ENCODE measurements at places on chromosomes 2 and 18.

DNA sequence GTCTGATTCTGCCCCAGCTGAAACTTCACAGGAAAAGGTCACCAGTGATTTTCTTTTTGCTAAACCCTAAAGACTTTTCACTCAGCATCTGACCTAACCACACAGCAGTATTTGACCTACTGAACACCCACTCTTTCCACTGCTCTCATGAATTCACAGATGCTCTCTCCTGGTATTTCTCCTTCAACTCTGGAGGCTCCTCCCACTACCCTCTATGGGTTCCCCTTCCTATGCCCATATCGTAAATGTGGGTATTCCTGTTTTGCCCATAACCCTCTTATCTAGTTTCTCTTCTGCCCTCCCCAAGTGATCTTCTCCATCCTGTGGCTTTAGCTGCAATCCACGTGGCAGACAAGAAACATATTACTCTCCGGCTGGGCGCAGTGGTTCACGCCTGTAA is 7.6 kb downstream of the PLEKHM3 start:
- DNase-seq: no peak

- DNase-seq: no peak
Measured at GRCh38 chr2:175633227-175633626, 368.8 kb downstream of the LNPK start.

GRCh38 chr18:39795350-39795749 is 2159.7 kb upstream of the PIK3C3 start:
- DNase-seq: no peak

DNA sequence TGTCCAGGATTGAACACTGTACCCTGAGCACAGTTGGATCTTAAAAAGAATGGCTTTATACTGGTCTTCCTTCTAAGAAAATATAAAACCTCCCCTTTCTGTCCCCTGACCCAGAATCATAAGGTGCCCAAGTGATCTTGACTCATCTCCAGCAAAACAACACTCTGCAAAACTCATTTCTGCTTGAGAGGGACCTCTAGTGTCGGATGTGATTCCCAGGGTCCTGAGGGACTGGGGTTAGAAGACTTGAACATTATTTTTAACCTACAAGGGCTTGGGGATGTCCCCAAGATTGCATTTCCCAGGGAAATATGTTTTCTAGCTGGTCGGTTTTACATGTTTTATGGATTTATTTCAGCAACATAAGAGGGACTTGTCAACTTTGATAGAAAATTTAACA is 1318.5 kb upstream of the CELF4 start:
- no peak for DNase-seq

- no peak for DNase-seq
Measured at GRCh38 chr2:204127238-204127637, 190.7 kb downstream of the ICOS start.

GRCh38 chr18:79118797-79119196 is 49.6 kb downstream of the ATP9B start:
- DNase-seq: no peak

DNA sequence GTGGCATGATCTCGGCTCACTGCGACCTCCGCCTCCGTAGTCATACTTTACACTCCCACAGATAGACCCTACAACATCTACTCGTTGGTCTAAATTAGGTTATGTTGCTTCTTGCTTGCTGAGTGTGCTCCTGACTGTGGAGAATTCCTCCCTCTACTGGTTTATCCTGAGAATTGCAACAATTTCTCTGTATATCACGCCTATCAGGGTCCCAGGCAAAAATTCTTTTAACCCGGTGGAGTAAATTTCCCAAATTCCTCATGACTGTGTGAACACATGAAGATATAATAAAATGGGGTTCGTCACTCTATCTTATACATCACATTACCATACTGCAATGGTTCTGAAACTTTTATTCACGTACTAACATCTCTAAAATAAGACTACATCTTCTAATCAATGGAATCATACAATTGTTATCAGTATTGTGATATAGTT is 156.7 kb downstream of the EVA1A start:
- DNase-seq: peak; percentile 48

DNA sequence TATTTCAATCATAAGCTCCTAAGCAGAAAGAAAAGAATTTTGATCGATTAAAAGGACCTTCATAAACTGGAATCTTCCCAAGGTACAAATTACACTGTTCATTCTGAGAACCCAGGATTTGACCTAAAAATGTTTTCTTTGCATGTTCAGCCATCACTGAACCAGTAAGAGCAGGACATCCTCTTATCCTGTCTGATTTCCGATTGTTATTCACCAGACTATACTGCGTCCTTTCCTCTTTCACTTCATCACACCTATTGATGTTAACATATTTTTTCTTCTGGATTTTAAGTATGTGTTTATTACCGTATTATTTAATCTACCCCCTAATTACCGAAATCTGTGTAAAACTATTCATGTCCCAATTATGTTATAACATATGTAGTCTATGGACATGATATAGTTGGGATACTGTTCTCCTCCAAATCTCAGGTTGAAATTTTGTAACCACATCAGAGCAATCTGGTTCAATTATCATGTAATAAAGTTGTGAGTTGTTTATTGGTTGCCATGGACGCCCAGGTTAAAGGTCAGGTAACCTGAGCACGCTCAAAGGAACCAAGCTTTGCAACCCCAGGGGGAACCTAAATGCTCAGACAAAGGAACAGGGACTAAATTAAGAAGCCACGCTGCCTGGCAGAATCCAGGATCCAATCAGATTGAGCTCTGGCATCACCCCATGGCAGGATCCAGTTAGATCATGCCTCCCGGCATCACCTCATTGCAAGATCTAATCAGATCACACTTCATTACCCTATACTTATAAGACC is 11.6 kb upstream of the TBC1D8 start:
- no peak for DNase-seq

DNA sequence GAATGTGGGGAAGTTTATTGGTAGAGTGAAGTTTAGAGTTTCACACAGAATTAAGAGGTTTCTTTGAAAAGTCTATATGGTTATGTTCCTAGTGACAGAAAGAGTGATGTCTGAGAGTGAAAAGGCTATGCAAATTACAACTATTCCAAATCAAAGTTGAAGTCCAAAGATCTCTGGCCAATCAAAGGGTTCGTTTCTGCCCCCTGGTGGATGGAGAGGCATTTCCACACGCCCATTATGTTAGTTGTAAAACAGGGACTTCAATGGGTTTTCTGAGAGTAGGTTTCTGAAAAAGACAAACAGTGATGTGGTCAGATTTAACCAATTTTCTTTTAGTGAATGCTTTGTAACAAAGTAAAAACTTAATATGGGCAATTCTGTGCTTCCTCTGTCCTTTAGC is 441.5 kb upstream of the POU3F3 start:
- DNase-seq: no peak

- no peak for DNase-seq
Measured at GRCh38 chr2:68974946-68975665, 670 bp downstream of the GKN1 start.

- DNase-seq: no peak
Measured at GRCh38 chr2:195818526-195818925, 161.5 kb downstream of the SLC39A10 start.

- DNase-seq: no peak
Measured at GRCh38 chr2:43368483-43369385, 142.3 kb upstream of the ZFP36L2 start.

Measured in CD4-positive, alpha-beta T cell treated with Interleukin-17A for 1 hour (primary cell).